Activated CD8-positive, alpha-beta T cell treated with anti-CD3 and anti-CD28 coated beads for 36 hours (primary cell): ENCODE measurements at places on chromosomes 12 and 14.
A peak's percentile ranks its signal among the peaks of the same experiment; 100 is the strongest.

DNA sequence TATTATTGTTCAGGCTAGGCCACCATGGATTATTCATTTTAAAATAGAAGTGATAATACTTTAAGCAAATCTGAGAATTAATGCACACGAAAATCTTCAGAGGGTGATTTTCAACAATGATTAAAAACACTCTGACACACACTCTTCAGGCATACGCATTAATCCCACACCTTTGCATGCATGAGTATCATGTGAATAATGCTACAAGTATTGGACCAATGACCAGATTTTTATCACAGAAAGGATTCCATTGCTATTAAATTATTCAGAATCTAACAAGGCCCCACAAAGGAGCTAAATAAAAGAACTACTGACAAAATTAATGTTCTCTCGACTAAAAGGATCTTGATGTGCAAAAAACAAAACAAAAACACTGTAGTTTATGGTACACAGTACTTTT, 11.1 kb downstream of the EPS8 start:
- DNase-seq, result no peak

- DNase-seq, result peak; percentile 23
These were observed 64.1 kb upstream of the OTX2 start for GRCh38 chr14:56874375-56874774.

- DNase-seq, result no peak
These were observed 67.3 kb downstream of the GSC start for GRCh38 chr14:94702629-94703028.

DNA sequence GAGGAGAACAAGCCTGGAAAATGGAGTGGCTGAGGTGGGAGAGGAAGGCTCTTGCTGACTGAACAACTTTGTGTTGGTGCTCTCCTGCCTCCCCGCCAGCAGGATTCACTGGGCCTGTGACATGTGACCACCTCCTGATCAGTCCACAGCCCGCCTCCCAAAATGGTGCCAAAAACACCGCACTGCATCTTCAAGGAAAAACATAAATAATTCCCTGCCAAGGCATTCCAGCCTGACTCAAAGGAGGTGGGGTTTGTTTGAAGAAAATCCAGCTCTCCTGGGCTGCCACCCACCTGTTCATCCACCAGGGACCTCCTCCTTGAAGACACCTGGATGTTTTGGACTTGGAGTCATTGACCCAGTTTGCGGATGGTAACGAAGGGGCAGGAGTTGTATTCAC, 83.8 kb upstream of the PIWIL1 start:
- no peak for DNase-seq

DNA sequence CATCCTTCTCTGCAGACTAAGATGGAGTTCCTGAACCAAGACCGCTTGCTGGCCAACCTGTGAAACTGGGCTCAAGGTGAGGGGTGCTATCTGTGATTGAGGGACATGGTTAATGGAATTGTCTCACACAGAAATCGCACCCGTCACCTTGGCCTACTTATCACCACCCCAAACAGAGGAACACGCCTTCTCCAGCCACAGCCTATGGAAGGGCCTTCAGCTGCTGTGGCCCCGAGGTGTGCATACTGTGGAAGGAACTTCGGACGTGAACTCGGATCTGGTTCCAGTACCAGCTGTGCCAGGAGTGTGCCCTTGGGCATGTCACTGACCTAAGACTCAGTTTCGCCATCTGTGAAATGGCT, 44.4 kb downstream of the EVL start:
- no peak for DNase-seq

- no peak for DNase-seq
These were observed 268.3 kb upstream of the CPNE8 start for GRCh38 chr12:39173726-39174125.

DNA sequence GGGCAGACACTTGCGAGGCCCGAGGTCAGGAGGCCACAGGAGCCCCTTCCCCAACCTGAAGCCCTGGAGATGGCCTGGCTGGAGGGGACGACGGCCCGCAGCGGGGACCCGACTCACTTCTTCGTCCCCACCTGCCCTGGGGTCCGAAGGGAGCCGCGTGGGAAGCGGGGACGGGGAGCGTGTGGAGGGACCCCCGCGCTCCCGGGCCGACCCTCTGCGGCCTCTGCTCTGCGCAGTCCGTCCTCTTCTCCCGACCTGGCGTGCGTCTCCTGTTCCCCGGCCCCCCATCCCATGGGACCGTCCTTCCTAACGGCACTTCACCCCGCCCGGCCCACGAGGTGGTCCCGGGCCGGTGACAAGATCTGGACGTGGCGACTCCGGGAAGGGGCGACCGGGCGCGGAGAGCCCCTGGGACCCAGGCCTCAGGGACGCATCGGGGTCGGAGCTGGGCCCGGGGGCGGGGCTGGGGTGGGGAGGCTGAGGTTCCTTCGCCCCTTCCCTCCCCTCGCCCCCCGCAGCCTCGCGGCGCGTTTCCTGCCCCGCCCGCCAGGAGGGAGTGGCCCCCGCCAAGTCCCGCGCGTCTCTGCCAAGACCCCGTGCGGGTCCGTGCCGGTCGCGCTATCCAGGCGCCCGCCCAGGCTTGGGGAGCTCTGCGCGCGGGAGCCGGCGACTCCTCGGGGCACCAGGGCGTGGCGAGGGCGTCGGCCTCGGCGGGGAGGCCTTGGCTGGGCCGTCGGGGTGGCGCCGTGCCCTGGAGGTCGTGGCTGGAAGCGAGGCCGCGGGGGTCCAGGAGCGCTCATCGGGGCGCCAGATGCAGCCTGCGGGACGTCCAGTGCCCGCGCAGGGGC, 97.1 kb downstream of the TNFAIP2 start:
- DNase-seq, result no peak

DNA sequence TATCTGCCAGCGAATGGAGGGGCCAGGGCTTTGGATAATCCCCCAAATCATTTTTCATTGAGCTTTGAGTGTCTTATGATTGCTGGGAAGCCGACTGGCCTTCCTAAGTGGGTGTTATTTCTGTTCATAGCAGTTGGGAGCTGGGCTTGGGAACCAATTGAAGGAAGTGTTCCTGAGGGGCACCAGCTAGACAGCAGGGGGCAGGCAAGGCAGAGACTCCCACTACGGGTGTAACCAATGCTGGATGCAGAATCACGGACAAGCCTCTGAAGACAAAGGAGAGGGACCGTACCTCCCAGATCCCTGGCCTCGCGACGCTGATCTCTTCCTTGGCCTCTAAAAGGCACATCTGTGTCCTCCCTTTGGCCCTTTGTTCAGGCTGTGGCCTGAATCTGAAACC, 149.0 kb upstream of the PRMT8 start:
- peak; percentile 39 for DNase-seq

GRCh38 chr12:123270214-123271000, 1.2 kb downstream of the CDK2AP1 start:
- DNase-seq, result peak; percentile 47

- no peak for DNase-seq
These were observed 320.8 kb upstream of the FAR2 start for GRCh38 chr12:28828318-28828717.

DNA sequence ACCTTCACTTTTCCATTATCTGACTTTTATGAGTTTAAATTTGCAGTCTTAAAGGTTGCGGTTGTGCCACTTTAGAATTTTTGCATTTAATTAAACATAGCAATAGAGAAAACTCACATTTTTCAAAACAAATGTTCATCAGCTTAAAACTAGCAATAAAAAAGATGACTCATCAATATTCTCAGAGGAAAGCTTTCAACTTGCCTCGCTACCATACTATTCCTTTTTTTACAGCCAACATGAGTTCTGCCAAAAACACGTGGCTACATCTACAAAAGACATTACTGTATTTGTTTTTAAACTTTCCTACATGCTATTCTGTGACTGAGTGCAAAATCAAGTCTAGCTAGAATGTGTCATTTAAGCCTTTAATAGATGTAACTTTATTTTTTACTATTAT, 497.1 kb downstream of the RPS29 start:
- no peak for DNase-seq

GRCh38 chr14:74414403-74415114, 11.5 kb downstream of the SYNDIG1L start:
- no peak for DNase-seq

GRCh38 chr14:36976571-36977023, 195.8 kb downstream of the SLC25A21 start:
- no peak for DNase-seq

DNA sequence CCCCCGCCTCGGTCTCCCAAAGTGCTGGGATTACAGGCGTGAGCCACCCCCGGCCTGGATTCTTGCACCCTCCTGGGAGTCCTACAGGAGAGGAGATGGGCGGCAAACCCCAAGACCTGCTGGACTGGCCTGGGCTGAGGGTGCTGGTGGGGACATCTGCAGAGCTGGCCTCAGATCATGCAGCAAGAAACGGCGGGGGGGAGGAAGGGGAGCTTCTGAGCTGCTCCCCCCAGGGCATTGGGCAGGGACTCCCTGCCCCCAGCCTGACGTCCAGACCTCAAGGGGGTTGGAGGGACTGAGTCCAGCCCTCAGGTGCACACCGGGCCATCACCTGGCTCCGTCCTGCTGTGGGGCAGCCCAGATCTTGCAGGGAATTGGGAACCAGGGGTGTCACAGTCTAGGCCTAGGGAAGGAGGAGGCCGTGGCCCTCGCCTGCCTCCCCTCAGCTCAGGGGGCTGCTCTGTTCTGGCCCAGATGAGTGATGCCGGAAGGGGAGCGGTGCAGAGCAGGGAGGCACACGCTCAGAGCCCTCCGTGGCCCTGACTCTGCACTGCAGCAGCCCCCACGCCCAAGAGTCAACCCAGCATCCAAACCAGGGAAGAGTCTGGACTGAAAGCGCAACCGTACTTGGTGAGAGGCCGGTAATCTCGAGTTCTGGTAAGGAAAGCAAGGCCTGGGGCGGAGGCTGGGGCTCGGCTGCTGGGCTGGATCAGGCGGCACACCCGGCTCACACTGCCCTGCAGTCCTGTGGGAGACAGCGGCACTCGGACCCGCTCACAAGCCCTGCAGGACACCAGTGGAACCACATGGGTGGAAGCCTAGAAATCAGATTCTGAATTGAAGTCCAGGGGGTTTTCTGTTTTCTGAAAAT, 8.9 kb upstream of the AMN start:
- DNase-seq, result no peak

DNA sequence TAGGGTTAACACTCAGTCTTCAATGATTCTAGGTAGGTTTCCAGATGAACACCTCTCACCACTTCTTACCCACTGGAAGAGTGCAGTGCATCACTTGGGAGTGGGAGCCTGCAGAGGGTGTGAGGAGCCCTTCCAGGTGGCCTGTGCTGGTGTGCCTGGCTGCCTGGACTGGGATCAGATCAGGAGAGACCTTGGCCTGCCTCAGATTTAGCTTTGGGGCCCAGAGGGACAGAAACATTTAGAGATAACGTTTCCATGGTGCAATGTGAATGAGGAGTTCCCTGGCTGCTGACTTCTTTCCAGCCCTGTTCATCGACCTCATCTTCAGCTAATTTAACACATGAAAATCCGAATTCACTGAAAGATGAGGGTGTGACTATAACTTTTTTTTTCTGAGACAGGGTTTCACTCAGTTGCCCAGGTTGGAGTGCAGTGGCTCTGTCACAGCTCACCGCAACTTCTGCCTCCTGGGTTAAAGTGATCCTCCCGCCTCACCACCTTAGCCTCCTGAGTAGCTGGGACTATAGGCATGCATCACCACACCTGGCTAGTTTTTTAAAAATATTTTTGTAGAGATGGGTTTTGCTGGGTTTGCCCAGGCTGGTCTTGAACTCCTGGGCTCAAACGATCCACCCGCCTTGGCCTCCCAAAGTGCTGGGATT, 53.6 kb downstream of the SUSD6 start:
- DNase-seq, result no peak

GRCh38 chr14:79605849-79606248, 605.5 kb downstream of the DIO2 start:
- no peak for DNase-seq

DNA sequence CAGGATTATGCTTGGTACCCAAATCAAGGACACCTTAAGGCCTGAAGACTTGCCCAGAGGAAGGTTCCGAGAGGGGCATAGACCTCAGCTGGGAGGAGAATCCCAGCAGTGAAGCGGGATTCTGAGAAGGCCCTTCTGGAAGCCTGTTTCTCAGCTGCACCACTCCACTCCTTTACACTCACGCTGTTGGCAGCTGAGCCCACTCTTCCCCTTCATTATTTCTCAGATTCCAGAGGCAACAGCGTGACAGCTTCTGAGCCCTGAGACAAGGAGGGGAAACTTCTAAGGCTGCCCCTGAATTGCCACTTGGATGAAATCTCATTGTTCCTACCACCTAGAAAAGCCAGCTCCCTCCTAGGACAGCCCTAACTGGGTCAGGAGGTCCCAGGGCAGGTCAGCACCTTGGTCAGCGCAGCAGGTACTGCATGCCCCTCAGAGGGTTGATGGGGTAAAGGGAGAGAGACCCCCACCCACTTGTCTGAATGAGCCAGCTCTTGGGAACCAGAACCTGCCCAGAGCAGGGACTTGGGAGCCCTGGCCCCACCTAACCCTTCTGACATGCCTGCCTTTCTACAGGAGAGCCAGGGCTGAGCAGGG, 53.9 kb downstream of the ISCA2 start:
- no peak for DNase-seq

GRCh38 chr14:88933191-88933590, 108.7 kb downstream of the TTC8 start:
- DNase-seq, result no peak

DNA sequence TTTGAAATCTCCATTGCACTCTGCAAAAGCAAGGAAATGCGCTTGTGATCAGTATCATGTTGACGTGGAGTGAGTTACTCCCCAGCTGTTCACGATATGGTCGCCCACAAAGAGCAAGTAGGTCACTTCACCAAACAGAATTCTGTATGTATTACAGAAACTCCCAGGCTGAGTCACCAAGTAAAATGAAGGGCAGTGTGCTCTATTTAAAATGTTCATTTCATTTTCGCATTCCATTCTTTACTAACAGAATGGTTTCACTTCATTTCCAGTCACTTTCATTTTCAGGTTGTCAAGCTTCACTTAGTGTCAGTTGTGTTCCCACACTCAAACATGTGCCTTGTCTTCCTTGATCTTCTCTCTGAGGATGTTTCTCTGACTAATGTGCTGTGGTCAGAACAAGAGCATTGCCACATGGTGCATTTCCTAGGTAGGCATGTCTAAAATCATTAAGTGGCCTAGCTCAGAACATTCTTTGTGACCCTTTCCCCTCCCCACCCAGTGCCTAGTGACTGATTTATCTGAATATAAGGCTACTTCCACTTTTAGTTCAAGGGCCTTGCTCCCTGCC, 391.2 kb downstream of the RAD51B start:
- DNase-seq, result peak; percentile 76

DNA sequence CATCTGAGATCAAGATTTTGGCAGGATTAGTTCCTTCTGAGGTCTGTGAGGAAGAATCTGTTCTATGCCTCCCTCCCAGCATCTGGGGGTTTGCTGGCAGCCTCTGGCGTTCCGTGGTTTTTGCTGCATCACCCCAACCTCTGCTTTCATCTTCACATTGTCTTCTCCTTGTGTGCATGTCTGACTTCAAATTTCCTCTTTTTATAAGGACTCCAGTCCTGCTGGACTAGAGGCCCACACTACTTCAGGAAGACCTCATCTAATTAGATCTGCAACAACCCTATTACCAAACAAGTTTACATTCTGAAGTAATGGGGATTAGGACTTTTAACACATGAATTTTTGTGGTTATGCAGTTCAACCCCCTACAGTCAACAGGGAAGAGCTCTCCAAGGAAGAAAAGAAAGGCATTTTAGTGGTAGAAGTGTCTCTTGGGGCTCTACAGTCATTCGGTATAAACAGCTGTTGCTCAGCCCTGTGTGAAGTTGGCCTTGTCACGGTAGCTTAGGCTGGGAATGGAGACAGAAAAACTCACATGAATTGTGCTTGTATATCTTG, 89.7 kb downstream of the CAND1 start:
- no peak for DNase-seq
